ENCODE measurements at places on chromosomes 3 and 15.

GRCh38 chr15:29349196-29349595 lies 79.6 kb upstream of the NSMCE3 start:
- DNase-seq: no peak

GRCh38 chr3:172347895-172348679 lies 100.2 kb downstream of the GHSR start:
- no peak for DNase-seq

- DNase-seq: no peak
Measured at GRCh38 chr15:47352217-47352616, 365.1 kb upstream of the SEMA6D start.

DNA sequence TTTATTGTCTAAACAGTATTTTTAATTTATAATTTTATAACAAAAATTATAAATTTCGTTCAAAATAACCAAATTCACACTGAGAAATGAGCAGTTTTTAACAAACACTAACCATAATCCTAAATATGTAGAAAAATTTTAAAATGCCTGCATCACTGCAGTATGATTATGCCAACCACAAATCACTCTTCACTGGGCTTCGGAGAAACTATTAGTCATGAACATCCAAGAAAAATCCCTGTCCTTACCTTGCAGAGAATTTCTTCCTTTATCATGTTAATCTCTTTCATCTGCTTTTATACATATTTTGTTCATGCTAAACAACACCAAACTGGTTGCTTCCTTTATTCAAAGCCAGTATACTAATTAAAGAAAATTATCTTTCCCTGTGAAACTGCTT lies 511.0 kb upstream of the ALCAM start:
- no peak for DNase-seq

DNA sequence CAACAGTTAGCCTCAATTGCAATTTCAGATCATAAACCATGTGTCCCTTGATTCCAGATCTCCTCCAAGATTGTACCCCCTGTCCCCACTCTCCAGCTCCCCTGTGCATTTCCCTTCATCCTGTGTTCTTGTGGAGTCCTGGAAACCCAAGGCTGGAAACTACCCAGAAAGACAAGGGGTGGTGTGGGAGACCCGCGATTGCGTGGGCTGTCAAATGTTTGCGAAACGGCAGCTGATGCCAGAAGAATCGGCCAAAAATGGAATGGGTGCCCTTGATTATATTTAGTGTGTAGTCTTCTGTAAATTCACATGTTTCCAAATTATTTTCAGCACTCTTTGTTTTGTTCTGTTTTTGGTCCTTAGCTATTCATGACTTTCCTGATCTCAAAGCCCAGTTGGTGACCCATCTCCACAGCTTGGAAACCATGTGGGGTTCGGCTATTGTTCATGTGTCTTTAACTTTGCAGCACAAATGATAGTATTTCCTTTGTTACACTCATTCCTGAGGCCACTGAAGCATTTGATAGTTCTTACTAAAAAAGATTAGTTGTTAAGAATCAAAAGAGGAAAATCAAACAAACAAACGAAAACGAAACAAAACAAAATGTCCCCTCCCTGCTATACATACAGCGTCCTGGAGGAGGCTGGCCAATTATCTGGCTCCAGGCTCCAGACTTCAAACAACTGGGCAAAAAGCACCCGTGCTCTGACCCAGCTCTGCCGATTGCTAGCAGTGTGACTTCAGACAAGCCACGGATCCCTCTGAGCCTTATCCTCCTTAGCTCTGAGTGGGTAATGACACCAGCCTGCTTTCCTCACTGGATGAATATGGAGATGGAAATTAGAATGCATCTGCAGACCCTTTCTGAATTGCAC lies 120.9 kb downstream of the CACNA2D3 start:
- no peak for DNase-seq

All from stimulated activated CD8-positive, alpha-beta memory T cell treated with anti-CD3 and anti-CD28 coated beads, Interleukin-4, amount 100 ng/mL, for 24 hours (primary cell).